ENCODE measurements at places on chromosomes 11 and 22.

GRCh38 chr11:134063991-134064747, 4.7 kb upstream of the JAM3 start:
- DNase-seq: no peak

DNA sequence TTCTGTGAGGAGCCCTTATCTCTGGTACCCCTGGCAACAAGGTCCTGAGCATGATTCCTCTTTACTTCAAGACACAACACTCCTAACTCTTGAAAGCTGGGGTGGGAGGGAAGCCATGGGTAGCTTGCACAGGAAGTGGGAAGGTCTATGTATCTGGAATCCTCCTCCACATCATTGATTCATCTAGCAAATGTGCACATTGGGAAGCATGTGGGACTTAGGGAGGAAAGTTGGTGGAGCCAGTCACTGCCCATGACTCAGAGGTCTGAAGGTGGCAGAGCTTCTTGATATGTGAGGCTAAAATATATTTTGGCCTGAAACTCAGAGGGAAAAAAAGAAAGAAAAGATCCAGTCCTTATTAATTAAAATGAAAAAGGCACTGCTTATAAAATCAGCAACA, 1000.9 kb downstream of the DLG2 start:
- no peak for DNase-seq

DNA sequence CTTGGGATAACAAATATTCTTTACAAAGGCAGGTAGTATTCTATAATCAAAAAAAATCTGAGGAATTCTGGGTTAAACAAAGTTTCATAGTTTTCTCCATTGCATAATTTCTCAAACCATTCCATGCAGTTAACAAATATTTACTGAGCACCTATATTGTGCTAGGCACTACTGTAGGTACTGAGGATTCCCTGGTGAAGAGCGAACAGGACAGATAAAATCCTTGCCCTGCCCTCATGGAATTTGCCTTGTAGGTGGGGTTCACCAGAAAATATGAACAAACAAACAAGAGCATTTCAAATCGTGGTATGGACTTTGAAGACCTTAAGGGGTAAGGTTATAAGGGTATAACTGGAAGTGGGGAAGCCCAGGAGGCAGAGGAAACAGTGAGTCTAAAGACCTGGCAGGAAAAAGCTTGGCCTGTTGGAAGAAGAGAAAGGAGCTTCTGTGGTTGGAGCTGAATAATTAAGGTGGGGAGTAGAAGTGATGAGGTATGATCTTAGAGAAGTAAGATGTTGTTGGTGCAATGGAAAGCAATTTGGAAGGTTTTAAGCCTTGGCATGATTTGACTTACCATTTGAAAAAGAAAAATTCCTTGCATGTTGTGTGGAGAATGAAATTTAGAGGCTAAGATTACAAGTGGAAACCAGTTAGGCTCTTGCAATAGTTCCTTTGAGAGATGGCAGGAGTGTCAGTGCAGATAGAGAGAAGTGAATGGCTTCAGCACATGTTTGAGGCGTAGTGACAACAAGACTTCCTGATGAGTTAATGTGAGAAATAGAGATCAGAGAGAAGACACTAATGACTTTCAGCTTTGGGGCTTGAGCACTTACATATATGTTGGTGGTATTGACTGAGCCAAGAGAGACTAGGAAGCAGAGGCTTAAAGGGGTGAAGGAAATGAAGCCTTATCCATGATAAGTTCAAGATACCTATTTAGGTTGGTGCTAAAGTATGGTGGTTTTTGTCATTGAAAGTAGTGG, 55.7 kb upstream of the PICALM start:
- DNase-seq: no peak

- DNase-seq: no peak
Measured at GRCh38 chr11:13761716-13762115, 93.2 kb downstream of the FAR1 start.

DNA sequence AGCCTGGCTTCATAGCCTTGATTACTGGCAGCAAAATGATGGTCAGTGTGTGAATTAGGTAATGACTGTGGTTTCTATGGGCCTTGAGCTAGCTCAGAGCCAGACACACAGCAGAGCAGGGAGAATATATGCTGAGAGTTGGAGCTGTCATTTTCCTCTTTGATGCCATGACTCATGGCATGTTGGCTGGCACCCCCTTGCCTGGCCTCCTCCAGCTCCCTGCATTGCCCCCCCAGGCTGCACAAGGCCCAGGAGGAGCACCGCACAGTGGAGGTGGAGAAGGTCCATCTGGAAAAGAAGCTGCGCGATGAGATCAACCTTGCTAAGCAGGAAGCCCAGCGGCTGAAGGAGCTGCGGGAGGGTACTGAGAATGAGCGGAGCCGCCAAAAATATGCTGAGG, 20.3 kb upstream of the RRM1 start:
- no peak for DNase-seq

DNA sequence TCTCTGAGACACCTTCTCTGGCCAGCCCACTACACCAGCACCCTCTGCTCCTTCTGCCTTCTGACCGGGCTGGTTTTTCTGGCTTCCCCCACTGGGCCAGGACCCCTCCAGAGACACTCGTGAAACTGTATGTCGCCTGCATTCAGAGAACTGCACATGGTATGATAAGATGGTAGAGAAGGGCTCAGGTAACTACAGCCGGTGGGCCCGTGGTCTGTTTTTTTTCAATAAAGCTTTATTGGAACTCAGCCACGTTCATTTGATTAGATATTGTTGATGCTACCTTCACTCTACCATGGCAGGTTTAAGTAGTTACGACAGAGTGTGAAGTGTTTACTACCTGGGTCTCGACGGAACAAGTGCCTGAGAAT, 514.0 kb downstream of the TBC1D22A start:
- no peak for DNase-seq

DNA sequence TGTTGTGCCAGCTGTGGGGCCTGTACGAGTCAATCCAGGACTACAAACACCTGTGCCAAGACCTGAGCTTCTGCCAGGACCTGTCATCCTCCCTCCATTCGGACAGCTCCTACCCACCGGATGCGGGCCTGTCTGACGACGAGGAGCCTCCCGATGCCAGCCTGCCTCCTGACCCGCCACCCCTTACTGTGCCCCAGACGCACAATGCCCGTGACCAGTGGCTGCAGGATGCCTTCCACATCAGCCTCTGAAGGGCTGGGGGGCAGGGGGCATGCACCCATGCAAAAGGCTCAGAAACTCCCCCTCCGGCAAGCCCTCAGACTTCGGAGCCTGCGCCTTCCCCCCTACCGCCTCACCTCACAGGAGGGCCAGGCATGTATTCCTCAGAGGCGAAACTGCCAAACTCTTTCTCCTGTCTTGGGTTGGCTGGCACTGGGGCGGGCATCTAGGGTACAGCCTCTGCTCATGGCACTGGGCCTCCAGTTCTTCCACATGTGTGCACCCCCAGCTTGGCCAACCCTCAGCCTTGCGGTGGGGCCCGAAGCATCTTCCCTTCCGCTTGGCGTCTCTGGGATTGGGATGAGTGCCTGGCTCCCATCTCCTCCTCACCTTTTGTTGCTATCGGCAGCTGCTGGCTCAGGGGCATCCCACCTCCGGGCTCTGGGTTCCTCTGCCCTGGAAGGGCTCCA, 1.2 kb downstream of the FAM89B start:
- no peak for DNase-seq

GRCh38 chr11:33559567-33559966, 141.1 kb downstream of the C11orf91 start:
- DNase-seq: no peak

- no peak for DNase-seq
Measured at GRCh38 chr11:107547961-107548360, 17.6 kb downstream of the ALKBH8 start.

GRCh38 chr11:724778-725386, 18.9 kb downstream of the EPS8L2 start:
- no peak for DNase-seq

DNA sequence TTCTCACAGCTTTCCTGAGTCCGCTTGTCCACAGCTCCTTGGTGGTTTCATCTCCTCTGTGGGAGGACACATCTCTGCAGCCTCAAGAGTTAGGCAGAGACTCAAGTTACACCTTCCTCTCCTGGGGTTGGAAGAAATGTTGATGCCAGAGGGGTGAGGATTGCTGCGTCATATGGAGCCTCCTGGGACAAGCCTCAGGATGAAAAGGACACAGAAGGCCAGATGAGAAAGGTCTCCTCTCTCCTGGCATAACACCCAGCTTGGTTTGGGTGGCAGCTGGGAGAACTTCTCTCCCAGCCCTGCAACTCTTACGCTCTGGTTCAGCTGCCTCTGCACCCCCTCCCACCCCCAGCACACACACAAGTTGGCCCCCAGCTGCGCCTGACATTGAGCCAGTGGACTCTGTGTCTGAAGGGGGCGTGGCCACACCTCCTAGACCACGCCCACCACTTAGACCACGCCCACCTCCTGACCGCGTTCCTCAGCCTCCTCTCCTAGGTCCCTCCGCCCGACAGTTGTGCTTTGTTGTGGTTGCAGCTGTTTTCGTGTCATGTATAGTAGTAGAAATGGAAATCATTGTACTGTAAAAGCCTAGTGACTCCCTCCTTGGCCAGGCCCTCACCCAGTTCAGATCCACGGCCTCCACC, 11.7 kb downstream of the RASD2 start:
- peak; percentile 83 for DNase-seq

- no peak for DNase-seq
Measured at GRCh38 chr11:125364121-125364826, 131.8 kb downstream of the FEZ1 start.

GRCh38 chr22:42061041-42061440, 9.6 kb downstream of the NAGA start:
- no peak for DNase-seq

DNA sequence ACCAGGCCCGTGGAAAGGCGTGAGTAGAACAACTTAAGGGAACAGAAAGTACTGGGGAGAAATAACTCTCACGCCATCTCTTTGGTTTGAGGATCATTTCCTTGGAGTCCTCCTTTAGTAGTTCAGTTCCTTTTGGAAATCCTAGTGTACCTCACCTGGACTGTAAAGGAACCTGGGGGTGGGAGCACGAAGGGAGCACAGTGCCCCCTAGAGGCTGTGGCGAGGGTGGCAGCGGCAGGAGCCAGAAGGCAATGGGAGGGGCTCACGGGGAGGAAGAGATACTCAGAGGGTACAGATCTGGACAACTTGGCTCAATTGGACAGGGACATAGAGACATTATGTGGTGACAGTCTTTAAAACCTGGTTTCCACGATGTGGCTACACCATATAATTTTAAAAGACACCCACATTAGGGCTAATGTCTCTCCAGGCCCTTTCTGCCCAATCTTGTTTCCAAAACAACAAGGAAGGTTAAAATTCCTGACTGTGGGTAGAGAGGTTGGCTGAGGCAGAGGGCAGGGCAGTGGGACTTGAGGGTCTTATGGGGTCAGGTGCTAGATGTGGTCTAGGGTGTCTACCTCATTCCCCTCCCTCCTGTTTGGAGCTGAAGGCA, 87.0 kb downstream of the CSNK2A3 start:
- DNase-seq: peak; percentile 54

DNA sequence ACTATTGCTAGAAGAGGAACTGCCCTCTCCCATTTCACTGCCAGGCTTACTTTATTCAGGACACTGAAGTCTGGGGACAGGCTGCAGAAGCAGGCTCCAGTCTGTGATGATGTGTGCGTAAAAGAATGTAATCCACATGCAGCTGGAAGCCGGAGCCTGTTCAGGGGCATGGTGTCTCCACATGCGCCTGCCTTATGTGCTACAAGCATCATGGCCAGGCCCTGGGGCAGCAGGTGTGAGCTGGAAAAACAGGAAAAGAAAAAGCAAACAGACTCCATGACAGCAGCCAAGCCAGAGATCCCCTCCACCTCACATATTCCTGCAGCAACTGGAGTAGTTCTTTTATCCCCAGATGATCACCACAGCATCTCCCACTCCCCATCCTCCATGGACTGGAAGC, 33.4 kb downstream of the ARFGAP2 start:
- no peak for DNase-seq

DNA sequence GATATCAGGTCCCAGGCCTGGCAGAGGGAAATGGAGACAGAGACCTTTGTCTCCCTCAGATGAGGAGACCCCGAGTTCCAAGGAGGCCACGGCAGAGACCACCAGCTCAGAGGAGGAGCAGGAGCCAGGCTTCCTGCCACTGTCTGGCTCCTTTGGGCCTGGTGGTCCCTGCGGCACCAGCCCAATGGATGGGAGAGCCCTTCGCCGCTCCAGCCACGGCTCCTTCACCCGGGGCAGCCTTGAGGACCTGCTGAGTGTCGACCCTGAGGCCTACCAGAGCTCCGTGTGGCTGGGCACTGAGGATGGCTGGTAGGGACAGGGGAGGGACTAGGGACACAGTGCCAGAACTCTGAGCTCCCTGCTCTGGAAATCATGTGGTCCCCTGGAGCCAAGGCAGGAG, 13.1 kb upstream of the RELT start:
- DNase-seq: no peak

DNA sequence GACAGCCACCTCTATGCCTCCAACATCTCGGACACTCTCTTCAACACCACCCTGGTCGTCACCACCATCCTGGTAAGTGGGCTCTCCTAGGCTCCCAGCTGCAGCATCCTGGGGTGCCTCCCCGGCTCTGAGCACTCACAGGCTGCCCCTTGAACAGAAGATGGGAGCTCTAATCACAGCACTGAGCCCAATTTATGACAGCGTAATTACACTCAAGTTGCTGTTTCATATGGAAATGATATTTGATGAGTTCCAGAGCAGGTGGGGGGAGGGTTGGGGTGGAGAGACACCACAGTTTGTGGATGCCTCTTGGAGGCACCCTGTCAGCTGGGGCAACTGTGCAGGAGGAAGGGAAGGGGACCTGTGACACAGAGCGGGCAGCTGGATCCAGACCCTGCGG, 125.3 kb upstream of the TBCEL start:
- DNase-seq: no peak

- no peak for DNase-seq
Measured at GRCh38 chr22:46456818-46457163, 80.6 kb downstream of the CELSR1 start.

DNA sequence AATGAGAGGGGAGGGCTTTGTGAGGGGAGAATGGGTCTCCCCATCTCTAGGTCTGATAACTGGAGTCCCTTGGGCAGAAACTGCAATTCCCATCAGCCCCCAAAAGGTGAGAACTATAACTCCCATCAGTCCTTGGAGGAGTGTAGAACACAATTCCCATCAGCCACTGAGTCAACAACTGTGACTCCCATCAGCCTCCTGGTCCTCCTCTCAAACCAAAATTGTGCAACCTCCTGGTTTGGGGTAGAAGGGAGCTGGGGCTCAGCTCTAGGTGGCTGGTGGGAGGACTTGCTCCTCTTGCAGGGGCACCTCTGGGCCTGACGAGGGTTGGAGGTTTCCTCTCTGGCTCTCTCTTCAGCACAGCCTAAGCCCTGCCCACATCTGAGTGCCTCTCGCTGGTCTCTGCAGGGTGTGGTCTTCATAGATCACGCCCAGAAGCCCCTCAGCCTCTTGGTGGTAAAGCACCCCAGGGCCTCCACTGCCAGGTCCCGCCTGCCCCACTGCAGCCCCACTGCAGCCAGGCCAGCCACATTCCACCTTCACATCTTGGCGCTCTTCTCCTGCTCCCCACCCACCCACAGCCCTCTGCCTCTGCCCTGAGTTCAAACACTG, 18.5 kb downstream of the SLC22A12 start:
- DNase-seq: no peak

DNA sequence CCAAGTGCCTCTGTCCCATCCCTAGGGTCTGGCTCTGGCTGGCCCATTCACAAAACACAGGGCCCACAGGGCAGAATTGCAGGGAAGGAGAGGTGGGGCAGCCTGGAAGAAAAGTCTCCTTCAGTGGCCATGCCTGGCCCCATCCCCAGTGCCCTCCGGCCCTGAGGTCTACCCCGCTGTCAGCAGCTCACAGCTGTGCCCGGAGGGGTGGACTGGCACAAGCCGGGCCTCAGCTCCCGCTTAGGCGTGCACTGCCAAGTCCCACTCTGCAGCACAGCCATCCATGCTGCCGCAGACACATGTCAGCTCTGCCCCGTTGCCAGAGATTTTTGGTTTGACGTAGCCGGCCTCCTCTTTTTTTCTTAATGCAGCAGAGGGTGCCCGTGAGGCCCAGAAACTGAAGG, 3.9 kb upstream of the SCN2B start:
- peak; percentile 11 for DNase-seq

Data from CD4-positive, alpha-beta T cell treated with Interleukin-21 for 1 hour (primary cell).